ENCODE measurements at places on chromosomes 5 and 9.

DNA sequence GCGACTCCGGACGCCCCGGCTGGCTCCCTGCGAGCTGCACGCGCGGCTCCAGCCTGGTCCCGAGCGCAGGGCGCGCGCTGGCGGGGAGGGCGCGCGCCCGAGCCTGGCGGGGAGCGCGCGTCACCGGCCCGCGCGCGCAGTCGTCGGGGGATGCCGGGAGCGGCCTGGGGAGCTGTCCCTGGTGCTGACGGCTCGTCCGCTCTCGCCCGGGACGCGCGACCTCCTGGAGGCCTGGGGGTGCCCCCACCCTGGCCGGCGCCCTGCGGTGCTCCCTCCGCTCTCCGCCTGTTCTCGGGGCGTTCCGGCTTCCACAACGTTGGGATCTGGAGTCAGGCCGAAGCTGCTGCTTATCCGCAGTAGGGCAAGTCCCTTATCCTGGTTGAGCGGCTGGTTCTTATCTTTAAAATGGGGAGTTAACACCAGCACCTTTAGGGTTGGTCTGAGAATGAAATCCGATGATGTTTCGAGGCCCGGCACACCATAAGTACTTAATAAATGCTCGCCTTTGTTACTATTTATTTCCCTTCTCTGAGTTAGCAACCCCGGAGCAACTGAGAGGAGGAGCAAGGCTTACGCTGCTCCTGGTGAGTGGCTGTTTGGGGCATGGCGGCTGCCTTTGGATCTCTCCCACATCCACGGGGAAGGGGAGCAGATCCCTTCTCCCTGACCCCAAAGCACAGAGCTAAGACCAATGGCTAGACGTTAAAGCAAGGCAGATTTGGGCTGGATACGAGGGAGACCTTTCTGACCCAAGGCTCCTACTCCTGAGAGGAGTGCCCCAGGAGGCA, at the start of gene FAM163B:
FAM163B (minus strand) TSS at position 79 of the 788 bp plus-strand sequence. CDS start 29,166 bp downstream, outside the sequence.
- DNase-seq, result peak; percentile 18

GRCh38 chr9:35891646-35892045, 14.4 kb upstream of the HRCT1 start:
- DNase-seq, result no peak

DNA sequence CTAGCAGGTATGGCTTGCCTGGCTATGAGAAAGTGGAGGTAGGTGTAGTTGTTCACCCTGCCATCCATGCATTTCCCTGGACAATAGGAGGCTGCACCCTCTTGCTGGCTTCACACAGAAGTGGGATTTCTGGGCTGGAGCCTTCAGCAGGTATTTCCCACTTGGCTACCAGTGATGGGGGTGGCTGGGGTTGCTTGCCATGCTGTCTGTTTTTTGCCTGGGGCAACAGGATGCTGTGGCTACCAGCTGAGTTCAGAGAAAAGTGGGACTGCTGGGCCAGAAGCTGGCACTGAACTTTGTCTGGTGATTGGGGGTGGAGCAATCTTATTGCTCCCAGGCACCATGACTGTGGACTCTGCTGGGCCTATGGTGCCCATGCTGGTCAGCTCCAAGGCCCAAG, 299.6 kb downstream of the FAM170A start:
- DNase-seq, result no peak

DNA sequence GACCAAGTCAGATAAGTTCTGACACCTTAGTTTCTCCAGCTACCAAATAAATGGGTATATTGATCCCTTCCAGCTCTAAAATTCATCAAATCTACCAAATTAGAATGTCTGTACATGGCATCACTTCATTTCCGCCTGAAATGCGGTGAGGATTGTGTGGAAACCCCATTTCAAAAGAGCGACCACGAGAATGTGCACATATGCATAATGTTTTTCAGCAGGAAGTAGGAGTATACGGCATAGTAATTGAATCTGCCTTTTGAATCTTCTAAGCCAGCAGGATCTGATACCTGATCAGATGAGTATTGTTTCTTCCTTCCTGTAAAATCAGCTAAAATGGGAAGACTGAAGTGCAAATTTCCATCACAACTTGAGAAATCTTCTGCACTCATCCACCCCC, 418.6 kb downstream of the TMEM38B start:
- no peak for DNase-seq

DNA sequence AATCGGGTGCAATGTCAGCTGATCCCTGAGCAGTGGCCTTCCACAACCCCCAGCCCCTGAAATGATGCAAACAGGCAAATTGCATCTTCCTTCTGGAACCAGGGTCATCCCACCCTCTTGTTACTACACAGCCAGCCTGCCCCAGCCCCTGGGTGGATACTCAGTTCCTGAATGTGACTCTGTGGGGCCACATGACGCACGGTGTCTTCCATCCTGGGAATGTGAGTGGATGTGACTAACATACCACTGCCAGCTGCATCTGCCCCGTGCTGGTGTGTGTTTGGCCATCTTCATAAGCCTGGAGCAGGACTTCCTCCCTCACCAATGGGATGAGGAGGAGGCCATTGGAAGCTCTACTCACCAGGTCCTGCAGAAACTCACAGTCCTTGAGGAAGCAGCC, 257.9 kb upstream of the ADAMTS16 start:
- no peak for DNase-seq

- DNase-seq, result no peak
Observed at GRCh38 chr5:15463231-15463980, 36.6 kb upstream of the FBXL7 start.

- DNase-seq, result no peak
Observed at GRCh38 chr5:96259151-96259772, 173.8 kb downstream of the PCSK1 start.

- no peak for DNase-seq
Observed at GRCh38 chr9:104817437-104817836, 53.5 kb downstream of the NIPSNAP3B start.

- no peak for DNase-seq
Observed at GRCh38 chr9:99130069-99130468, 25.2 kb downstream of the TGFBR1 start.

GRCh38 chr9:70901013-70901412, 220.4 kb downstream of the TRPM3 start:
- DNase-seq, result no peak

GRCh38 chr9:104900871-104901270, 27.1 kb downstream of the ABCA1 start:
- DNase-seq, result no peak

GRCh38 chr5:122707796-122708195, 67.1 kb upstream of the SNX2 start:
- DNase-seq, result no peak

GRCh38 chr9:109258481-109259302, 62.2 kb downstream of the EPB41L4B start:
- no peak for DNase-seq

- no peak for DNase-seq
Observed at GRCh38 chr9:126108240-126108639, 218.4 kb upstream of the MVB12B start.

- no peak for DNase-seq
Observed at GRCh38 chr5:152632360-152632759, 227.3 kb upstream of the NMUR2 start.

DNA sequence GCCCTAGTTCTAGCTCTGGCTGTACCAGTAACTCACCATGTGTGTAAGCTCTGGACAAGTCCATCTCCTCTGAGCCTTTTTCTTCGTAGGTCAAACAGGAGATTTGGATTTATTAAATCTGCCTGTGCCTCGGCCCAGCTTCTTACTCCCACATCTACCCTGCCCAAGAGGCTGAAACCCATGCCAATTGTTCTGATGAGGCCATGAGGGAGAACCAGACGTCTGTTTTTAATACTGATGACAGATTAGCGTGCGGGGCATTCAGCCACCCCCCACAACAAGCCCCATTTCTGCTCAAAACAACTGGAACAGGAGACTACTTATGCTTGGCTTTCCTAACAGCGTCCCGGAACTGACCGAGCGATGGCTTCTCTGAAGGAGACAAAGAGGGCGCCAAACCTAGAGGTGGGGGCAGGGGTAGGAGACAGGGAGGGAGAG, 81.2 kb upstream of the TRIM32 start:
- no peak for DNase-seq

DNA sequence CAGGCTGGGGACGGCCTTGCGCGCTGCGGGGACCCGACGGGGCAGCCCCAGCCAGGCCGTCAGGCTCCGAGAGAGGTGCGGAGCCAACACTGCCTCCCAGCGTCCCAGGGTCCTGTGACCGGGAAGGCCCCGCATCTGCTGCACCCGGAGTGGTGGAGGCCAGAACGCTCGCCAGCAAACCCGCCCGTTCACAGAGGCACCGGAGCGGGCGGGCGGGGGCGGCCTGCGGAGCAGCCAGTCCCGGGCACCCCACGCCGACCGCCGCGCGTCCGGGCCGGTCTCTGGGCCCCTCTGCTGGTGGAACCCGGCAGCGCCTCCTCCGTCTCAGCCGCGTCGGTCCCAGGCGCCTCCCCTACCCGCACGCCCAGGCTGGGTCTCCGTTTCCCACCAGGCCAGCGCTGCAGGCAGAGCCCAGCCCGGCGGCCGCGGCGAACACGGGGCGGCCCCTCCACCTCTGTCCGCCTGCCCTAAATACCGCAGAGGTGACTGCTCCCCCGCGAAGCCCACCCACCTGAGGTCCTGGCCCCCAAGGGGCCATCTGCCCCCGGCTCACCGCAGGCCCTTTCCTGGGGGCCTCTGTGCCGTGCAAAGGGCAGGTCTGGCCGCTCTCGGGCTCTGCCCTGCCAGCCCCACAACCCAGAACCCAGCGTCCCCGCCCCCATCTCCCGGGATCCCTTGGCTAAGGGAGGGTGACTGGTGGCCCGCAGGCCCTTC, 15.9 kb downstream of the EXD3 start:
- DNase-seq, result peak; percentile 60

DNA sequence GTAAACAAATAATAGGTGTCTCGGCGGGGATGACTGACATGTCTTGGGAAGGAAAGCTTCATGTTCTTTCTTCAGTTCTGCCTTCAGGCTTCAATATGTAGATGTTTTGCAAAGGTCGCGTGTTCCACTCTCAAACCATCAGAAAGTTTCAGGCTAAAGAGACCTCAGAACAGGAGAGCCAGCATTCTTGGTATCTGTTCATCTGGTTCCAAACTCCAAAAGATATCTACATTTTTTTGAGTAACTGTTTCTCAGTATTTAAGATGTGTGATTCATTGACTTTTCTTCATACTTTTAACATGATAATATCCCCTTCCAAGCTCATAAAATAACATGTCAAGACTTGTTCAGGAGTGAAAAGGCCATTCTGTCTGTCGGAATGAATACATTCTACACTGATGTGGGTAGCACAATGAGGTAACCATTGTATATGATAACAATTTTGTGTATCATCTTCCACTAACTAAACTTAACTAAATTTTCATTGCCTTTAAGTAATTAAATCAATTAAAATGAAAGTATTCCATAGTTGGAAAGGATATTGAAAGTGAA, 183.6 kb downstream of the CFAP90 start:
- DNase-seq, result no peak

- no peak for DNase-seq
Observed at GRCh38 chr5:103330875-103331274, 72.3 kb downstream of the MACIR start.

- no peak for DNase-seq
Observed at GRCh38 chr5:28896949-28897348, 1858.6 kb upstream of the CDH9 start.

All from stimulated activated CD4-positive, alpha-beta T cell treated with anti-CD3 and anti-CD28 coated beads, Interleukin-12 subunit alpha, Interleukin-12 subunit beta, amount 100 ng/mL, for 48 hours (primary cell).